ENCODE measurements at places on chromosomes 3 and 15. TPM values are rescaled to one million over a fixed set of nuclear protein-coding genes. Genes with fewer than 3 reads are reported as not detected.

DNA sequence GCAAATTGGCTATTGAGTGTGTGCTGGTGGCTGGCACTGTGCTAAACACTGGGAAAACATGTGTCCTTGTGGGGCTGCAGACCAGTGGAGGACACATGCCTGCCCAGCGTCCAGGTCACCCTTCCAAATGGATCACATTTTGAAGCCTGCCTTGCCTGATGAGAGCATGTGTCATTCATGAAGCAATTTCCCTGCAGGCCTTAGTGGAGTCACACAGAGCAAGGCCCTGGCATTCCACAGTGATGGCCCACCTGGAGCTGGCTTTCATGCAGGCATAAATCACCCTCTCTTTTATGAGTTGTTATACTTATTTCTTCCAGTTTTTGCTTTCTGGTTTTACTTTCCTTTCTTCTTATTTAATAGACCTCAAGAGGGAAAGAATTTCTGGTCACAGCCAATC is 219.5 kb downstream of the EPHB1 start:
- no peak for DNase-seq

GRCh38 chr15:41661518-41662225 is 1.5 kb downstream of the MGA start:
- DNase-seq, result peak; percentile 80

The SCN11A gene
- total RNA-seq, result not detected

- no peak for DNase-seq
These were observed 1.0 kb upstream of the MELTF start for GRCh38 chr3:197030379-197031314.

GRCh38 chr15:99983886-99984286 is 250.6 kb upstream of the LYSMD4 start:
- no peak for DNase-seq

The SAMD7 gene
- not detected for total RNA-seq

The NUP210 gene
- 2.6 TPM for total RNA-seq

The KLF15 gene
- 5.6 TPM for total RNA-seq

DNA sequence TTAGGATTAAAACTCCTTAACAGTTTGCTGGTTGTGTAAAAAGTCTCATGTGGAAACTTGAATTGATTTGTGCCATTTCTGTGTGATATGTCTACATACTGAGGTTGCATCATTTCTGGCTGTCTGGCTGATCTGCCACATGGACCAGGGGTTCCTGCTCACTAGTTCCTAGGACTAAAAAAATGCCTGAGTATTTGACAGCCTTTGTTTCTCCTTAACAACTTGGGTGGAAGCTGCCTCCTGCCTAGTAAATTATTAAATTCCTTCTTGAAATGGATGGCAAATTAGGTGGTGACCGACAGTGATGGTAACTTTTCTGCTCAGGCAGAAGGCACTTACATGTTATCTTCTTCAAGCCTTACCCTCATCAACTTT is 226.9 kb upstream of the MRPL3 start:
- DNase-seq, result no peak

DNA sequence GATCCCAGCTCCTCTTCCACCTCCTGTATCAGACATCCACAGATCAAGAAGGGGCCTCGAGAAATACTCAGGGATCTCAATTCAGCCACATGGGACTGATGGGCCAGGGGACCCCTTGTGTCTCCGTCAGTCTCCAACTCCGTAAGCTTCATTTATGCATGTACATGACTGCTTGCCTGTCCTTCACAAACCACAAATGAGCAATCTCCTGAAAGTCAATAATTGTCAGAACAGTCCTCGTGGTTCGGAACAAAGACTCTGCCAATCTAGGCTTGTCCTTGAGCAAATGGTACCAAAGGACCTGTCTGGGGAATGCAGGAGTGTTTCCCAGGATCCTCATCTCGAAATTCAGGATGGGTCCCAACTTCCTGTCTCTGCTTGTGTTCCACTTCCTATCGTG is 20.8 kb downstream of the SLC12A8 start:
- no peak for DNase-seq

DNA sequence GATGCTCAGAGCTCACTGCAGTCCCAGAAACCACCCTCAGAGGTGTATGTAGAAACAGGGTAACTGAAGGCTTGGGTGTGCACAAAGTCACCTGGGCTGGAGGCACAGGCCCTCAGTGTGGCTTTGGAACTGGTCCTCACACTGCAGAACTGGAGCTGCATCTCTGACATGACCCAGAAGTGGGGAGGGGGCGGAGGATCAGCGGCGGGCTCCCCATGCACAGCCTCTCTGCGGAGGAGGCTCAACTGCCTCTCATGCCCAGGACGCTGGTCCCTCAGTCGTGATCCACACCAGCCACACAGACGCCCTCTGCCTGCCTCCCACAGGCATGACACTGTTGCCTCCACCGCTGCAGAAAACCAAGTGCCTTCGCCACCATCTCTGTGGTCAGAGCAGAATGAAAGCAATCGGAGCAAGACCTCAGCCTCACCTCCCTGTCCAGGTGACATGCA is 73.7 kb downstream of the TM2D3 start:
- DNase-seq, result peak; percentile 49

DNA sequence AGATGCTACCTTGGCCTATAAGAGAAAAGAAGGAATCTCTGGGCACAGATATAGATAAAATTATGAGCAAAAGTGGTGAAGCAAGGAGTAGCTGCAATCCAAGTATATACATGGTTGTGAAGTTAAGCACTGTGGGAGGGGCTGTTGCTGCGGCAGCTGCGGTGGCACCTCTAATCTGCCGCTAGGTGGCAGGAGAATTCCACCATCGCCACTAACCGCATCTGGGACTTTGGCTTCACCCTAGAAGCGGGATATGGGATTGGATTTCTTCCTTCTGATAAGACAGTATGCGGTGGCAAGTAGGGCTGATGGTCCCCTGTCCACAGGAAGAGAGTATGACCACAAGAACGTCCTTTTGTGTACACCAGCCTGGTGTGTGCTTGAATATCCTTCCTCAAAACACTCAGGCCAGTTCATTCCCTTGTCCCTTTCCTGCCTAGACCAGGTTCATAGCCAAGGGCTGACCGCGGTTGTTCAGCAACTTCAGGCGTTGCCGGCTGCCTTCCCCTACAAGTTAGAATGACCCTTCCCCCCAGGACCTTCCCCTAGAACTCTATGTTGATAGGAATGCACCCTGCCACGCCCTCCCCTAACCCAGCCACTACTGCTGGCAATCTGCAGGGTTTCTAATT is 5.1 kb downstream of the MAGEL2 start:
- peak; percentile 62 for DNase-seq

The HCLS1 gene
- total RNA-seq, result 19.4 TPM

The ACTR8 gene
- 38.9 TPM for total RNA-seq

DNA sequence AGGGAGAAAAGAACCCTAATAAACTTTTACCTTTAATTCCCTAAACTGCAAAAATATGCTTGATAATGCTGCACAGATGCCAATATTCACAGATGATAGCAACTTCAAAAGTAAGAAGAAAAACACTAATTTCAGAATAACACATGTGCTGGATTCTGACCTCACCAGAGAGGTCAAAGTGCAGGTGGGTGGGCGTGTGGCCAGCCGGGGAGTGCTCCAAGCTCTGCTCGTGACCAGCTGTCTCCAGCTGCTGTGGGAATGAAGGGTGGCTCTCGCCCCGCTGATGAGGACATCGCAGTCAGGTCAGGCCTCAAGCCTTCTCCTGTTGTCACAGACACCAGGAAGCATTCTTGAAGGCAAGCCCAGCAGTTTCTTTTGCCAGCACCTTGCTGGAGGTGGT is 57.1 kb downstream of the ADAMTS17 start:
- no peak for DNase-seq

The CGNL1 gene
- 21.1 TPM for total RNA-seq

GRCh38 chr3:5144316-5144994 is 22.4 kb downstream of the ARL8B start:
- DNase-seq, result no peak

The TKT gene
- 647 TPM for total RNA-seq

The REC114 gene
- total RNA-seq, result not detected

The ONECUT1 gene
- not detected for total RNA-seq

DNA sequence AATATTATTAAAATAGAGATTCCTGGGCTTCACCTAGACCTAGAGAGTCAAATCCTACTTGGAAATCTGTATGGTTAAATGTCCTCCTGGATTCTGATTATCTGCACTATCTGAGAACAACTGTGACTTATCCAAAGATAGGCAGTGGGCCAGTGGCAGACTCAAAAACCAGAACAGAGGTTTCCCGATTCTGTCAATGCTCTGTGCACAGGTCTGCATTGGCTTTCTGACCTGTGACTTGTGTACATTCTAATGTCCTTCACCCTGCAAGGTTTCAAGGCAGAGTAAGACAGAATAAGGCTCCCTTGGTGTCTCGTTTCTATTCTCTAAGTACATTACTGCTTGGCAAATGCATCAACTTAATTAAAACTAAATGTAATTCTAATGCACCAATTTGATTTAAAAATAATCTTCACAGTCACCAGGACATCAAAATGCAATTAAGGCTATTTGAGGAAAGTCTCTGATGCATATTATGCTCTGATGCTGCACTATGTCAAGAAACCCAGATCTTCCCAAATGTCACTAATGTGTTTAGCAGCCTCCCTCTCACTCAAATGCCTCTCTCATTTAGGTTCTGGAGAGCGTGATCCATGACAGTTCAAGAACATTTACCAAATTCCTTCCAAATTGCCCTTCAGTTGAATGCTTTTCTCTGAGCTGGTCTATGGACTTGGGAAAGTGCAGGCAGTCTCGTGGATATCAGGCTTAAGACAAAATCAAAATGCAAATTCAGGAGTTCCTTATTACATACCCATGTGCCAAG is 140.1 kb downstream of the STAC start:
- no peak for DNase-seq

DNA sequence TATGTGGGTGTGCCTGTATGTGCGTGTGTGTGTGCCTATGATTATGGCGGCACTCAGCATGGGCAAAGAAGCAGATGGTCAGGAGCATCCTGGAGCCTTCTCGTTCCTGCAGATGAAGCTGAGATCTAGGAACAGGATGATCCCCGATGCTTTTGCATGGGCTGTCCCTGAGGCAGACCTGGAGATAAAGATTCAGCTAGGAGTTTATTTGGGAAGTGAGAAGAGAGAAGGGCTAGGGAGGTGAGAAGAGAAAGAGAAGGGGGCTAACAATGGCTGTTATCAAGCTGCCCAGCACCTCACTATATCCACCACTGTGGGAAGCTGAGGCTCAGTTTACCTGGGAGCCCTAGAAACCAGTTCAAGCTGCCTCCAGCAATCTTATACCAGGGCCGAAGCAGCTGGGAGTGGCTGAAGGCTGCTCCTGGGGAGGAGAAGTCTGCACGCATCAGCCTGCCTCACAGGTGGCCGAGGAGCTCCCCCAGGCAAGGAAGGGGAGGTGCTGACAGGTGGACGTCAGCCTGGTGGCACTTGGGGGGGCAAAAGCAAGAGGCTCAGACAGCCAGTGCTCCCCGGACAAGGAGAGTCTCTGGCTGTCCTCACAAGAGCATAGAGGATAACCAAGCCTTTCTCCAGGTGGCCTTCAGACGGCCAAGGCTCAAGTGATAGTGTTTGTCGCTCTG is 94.0 kb upstream of the IQSEC1 start:
- no peak for DNase-seq

- DNase-seq, result no peak
These were observed 310.7 kb downstream of the RORA start for GRCh38 chr15:60918234-60918959.

- no peak for DNase-seq
These were observed 144.1 kb downstream of the FEZF2 start for GRCh38 chr3:62229211-62229610.

DNA sequence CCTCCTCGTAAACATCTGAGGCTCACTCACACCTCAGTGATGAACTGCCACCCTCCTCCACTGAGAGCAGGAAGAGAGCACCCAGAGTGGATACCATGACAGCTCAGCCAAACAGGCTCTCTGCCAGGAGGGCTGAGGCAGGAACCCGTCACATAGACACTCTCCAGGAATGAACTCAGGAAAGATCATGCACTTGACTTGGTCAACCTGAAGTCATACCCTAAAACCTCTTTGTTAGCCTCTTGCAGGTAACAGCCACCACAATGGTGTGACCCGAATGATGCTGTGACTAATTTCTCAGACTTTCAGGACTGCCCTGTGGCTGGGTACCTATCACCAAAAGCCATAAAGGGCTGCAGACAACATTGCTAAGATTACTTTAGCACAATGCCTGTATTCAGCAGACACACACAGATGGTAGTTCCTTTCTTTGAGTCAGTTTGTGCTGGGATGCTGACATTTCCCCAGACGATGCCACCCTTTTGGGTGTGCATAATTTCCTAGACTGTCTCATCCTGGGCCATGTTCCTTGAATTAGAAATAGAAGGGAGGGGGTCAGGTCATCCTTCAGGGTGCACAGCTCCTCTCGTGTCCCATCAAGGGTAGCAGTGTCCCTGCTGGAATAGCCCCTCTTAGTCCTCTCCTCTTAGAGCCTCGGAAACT is 30.3 kb downstream of the CX3CR1 start:
- no peak for DNase-seq

The P2RY12 gene
- total RNA-seq, result not detected

DNA sequence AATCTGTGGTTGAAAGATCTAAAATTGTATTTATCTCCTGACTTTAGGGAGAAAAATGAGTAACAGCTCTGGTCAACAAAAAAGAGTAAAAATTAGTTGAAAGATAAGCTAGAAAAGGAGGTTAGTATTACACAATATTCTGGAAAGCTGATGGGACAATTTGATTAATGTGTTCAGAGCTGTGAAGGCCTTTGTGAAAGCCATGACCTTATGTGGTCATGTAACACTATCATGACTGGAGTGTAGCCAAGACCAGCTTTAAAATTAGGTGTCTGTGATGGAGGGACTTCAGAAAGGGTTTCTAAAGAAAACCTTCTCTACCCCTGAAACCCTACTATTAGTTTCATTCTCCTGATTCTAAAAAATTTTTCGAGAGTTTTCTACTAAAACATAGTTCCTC is 127.2 kb downstream of the NFKBIZ start:
- no peak for DNase-seq

The CFAP100 gene
- not detected for total RNA-seq

- DNase-seq, result no peak
These were observed 7.3 kb downstream of the FAM131A start for GRCh38 chr3:184344579-184345316.

- DNase-seq, result no peak
These were observed 2.7 kb upstream of the APPL1 start for GRCh38 chr3:57224856-57225255.

The SEMA6D gene
- total RNA-seq, result 2.9 TPM

The MYO9A gene
- 44.9 TPM for total RNA-seq

The FGF7 gene
- total RNA-seq, result under 0.01 TPM

The RAD51 gene
- total RNA-seq, result 10.7 TPM

- DNase-seq, result no peak
These were observed 29.8 kb downstream of the IRAK2 start for GRCh38 chr3:10194328-10195071.

DNA sequence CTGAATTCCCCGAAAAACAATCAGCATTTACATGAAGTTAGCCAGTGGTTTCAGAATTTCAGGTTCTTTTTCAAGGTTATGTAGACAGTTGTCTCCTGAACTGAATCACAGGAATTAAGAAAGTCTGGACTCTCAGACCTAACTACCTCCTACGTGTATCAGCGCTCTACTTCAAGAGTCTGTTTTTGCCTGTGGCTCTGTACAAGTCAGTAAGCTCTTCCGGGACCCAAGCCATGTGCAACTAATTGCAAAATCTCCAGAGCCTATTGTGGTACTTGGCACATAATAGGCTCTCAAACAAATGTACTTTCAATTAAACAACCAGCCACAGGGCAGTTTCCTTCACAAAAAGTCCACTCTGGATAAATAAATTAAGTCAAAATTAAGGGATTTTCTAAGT is 414.2 kb downstream of the PDCD6IP start:
- peak; percentile 47 for DNase-seq

GRCh38 chr3:15872807-15873206 is 75.0 kb upstream of the ANKRD28 start:
- DNase-seq, result no peak

- no peak for DNase-seq
These were observed 1133.8 kb downstream of the TUSC7 start for GRCh38 chr3:117843356-117843755.

Measured in dermis blood vessel endothelial cell (primary cell).